ENCODE measurements at places on chromosomes 13 and 19. TPM values are rescaled to one million over a fixed set of nuclear protein-coding genes. Genes with fewer than 3 reads are reported as not detected.

DNA sequence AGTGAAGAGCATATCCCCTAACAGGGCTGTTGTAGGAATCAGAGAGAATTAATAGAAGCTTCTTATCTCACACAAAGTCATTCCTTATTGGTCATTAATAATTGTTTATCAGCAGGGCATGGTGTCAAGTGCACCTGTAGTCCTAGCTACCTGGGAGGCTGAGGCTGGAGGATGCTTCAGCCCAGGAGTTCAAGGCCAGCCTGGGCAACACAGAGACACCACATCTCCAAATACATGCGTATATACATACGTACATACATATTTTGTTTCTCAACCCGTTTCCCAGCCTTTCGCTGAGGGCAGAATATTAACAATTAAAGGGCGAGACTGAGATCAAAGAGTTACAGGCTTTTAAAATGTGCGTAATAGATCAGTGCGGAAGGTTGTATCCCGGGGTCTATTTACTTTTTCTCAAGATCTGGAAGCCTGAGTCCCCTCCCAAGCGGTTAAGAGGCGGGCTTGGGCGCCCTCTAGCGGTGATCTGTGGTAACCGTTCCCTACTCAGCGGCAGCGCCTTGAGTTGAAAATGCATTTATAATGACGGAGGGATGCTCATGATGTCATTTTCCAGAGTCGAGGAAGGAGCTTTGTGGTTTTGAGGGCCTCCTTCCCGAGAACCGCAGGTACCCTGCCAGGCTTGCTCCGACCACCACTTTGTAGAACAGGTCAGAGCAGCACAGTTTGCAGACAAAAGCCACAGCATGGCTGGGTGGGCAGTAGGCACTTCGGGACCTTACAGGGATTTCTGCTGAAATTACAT lies 169.6 kb upstream of the GPR12 start:
- peaks cover 34% of the 10 kb centered on the region for H3K27me3 ChIP-seq
- no peaks in the 10 kb centered on the region for H3K4me1 ChIP-seq
- DNase-seq, result peak; percentile 94
- no peak overlapping the region for H3K27ac ChIP-seq
- no peaks in the 10 kb centered on the region for H3K36me3 ChIP-seq

Gene GRIN2D
- 15.7 TPM for total RNA-seq

Gene ICAM5
- 5.7 TPM for total RNA-seq

DNA sequence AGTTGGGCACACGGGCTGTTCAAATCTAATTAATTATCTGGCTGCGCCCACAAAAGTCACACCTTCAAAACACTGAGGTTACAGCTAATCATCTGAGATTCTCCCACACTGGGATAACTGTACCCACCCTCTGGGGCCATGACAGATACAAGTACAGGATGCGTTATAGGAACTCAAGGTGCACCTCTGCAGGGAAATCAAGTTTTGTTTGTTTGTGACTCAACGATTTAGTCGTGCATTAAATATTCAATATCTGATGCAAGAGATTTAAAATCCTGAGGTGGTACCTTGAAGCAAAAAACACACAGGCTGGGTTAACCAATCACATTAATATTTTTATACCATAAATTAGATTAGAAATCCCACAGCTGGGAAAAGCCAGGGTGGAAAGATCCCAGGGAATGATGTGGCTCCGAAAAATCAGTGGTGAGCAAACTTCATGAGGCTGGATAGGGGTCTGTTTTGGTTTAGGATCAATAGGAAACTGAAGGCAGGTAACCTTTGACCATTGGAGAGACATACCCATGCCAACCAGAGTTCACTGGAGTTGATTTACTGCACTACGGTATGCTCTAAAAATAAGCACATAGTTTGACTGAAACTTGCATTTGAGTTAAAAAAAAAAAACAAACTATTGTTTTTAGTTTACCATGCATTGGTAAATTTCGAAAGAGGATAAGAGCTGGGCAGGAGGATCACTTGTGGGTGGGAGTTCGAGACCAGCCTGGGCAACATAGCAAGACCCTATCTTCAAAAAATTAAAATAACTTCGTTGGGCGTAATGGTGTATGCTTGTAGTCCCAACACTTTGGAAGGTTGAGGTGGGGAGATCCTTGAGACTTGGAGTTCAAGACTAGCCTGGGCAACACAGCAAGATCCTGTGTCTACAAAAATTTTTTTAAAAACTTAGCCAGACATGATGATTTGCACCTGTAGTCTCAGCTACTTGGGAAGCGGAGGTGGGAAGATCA lies 23.9 kb upstream of the CEBPG start:
- peaks cover 40% of the 10 kb centered on the region for H3K27me3 ChIP-seq
- H3K36me3 ChIP-seq, result no peaks in the 10 kb centered on the region
- no peak overlapping the region for H3K27ac ChIP-seq
- H3K4me3 ChIP-seq, result no peak overlapping the region
- no peak for DNase-seq
- H3K4me1 ChIP-seq, result no peaks in the 10 kb centered on the region

GRCh38 chr19:50720921-50721381 lies 1.3 kb upstream of the SHANK1 start:
- peak overlapping the region; percentile 53 for H3K4me3 ChIP-seq
- peaks cover 67% of the 10 kb centered on the region for H3K27me3 ChIP-seq
- H3K27ac ChIP-seq, result no peak overlapping the region
- no peak for DNase-seq
- no peaks in the 10 kb centered on the region for H3K36me3 ChIP-seq
- H3K4me1 ChIP-seq, result peaks cover 38% of the 10 kb centered on the region

DNA sequence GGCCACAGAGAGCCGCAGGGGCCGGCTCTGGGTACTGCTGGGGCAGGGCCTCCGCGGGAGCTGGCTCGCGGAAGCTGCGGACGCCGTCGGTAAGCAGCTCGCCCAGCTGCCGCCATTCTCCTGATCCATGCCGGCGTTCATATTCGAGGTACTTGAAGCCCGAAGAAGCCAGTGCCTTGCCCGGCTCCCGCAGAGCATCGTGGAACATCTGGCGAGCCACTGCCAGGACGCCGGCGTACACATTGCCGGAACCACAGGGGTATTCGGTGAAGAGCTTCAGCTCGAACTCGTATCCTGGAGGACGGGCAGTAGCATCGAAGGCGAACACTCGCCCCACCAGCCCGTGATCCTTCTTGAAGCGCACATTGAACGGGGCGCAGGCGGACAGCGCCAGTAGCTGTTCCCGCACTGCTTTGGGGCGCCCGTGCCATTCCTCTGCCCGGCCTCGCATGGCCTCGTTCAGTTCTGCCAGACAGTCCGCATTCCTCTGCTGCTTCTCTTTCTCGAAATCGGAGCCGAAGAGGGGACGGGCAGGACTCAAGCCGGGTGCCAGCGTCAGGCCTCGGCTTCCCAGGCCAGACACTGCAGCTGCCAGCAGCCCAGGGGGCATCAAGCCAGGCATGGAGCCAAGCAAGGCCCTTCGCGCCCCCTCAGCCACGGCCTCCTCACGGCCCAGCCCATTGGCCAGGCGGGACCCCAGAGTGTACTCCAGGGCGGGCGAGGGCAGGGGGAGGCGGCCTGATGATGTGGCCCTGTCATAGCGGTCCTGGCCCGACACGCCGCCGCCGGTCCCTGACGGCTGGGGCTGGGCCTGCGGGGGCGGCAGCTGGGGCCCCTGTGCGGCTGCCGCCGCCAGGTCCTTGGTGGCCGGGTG lies 1.0 kb downstream of the IRF2BP1 start:
- peaks cover 3% of the 10 kb centered on the region for H3K36me3 ChIP-seq
- no peak overlapping the region for H3K27ac ChIP-seq
- peak overlapping the region; percentile 59 for H3K4me3 ChIP-seq
- H3K27me3 ChIP-seq, result no peaks in the 10 kb centered on the region
- peaks cover 25% of the 10 kb centered on the region for H3K4me1 ChIP-seq
- no peak for DNase-seq

Measured in mesothelial cell of epicardium (in vitro differentiated cells).